ENCODE measurements at places on chromosomes 2 and 18.

DNA sequence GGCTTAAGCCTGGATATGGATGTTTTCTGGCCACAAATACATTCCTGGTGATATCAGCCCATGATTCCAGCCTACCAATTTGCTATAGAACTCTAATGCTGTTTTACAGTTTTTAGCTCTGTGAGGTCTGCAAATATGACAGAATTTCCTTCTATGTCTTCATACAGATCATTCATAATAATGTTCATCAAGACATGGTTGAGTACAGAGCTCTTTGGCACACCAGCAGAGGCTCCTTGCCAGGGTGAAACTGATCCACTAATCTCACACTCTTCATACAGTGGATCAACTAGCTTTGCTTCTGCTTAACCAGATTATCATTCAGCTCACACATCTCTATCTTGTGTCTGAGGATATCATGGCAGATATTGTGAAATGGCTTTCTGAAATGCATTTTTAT lies 672.1 kb downstream of the STK39 start:
- DNase-seq = no peak

- DNase-seq = no peak
These were observed 233.3 kb upstream of the MGAT5 start for GRCh38 chr2:134020608-134021007.

- no peak for DNase-seq
These were observed 16.2 kb downstream of the AFF3 start for GRCh38 chr2:100126201-100126600.

DNA sequence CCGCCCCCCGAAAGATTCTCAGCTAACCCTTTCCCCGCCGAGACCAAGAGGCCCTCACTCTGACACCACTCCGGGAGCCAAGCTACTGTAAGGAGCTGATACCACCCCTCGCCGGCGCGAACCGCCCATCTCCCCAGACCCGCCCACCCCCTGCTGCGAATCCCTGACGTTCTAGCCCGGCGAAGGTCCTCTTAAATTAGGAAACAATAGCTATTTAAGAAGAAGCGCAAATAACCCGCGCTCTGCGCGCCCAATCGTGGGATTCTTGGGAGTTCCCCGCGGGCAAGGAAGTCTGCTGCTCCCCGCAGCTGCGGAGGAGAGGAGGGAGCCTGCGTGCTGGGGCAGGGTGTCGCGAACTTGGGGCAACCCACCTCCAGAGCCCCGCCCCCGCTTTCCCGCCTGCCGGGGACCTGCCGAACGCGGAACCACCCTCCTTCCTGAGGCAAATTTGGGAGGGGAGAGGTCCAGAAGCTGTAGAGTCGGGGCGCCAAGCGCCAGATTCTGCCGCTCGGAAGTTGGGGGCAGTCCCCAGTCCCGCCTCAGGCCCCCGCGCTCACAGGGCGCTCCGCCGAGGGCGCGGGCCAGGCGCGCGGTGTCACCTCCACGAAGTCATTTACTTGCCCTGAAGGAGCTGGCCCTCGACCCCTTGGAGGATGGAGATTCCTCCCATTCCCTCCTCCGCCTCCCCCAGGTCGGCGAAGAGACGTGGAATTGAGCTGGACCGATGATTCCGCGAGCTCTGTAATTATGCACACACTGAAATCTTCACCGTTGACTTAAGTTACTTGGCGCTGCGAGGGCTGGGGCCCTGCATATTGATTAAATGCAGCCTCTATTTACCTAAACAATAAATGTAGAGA lies 8.4 kb upstream of the SP9 start:
- DNase-seq = no peak
